NCI-H446 treated with DMSO at 0.1 percent for 48 hours (cell line): ENCODE measurements at places on chromosomes 7 and 10.
A peak's percentile ranks its signal among the peaks of the same experiment; 100 is the strongest.

DNA sequence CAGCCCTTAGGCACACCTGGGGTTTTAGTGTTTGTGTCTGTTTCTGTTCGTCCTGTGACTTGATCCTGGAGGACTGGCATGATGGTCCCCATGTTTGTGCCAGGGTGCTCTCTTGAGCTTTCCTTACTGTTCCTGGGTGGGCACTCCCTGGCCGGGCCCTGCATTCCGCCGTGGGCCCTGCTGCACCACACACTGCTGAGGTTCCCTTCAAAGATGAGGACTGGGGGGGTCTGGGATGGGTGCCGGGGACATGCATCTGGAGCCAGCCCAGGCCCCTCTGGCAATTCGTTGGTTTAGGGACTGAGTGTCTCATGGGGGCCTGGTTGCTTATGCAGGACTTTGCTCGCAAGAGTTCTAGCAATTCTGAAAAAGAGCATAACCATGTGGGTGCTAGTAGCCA lies 4.7 kb downstream of the AGAP3 start:
- DNase-seq: no peak

DNA sequence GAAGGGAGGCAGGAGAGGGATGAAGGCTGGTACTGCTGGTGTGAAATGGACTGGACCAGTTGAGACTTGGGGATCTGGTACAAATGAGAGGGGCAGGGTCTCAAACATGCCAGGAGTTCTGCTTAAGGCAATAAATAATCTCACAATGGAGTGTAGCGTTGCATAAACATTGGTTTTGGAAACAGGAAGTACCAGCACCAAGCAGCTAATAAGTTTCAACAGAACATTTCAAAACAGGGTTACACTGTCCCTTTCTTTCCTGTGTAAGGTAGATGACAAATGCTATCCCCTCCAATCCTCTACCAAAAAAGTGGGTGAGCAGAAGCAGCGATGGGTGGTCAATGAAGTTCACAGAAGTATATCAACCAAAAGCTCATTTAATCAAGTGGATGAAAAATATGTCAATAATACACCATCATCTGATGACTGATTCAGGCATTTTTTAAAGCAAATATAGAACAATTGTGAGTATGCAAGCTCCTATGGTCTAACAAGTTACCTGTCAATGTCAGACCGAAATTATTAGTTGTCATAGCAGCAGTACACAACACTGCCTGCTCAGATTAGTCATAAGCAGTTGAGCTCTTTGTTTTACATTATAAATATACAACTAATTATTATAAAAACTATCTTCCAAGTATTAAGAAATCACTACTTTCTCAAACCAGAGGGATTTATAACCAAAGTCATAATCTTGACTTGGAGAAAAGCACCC lies 220.0 kb downstream of the FAM107B start:
- DNase-seq: no peak

- no peak for DNase-seq
Measured at GRCh38 chr10:21157664-21158063, 260.6 kb upstream of the NEBL start.

- no peak for DNase-seq
Measured at GRCh38 chr7:134649226-134649775, 2.6 kb downstream of the BPGM start.

DNA sequence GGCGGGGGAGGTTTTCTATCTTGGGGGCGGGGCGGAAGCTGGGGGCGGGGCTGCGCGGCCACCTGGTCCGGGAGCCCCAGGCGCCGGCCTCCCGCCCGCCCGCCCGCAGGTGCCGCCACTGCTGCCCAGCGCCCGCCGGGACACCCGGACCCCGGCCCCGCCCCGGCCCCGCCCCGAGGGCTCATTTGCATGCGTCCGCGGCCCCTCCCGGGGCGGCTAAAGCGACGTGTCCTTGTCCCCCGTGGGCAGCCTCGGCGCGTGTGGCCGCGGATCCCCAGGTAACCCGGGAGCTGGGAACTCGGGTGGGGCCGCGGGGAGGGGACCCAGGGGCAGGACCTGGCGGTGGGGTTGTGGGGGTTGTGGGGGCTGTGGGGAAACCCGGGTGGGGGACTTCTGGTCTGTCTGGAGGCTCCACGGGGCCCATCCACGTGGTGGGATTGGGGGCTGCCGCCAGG lies at the start of gene BHLHA15:
Gene BHLHA15, plus strand, starts transcription at position 219 of the 455 bp plus-strand sequence. CDS start 871 bp downstream, outside the sequence.
- DNase-seq: no peak

GRCh38 chr10:54284526-54285193 lies 516.4 kb downstream of the PCDH15 start:
- DNase-seq: no peak

- no peak for DNase-seq
Measured at GRCh38 chr7:157014635-157015555, 4.4 kb upstream of the MNX1 start.

- DNase-seq: peak; percentile 64
Measured at GRCh38 chr7:24702755-24703154, 54.5 kb downstream of the GSDME start.

DNA sequence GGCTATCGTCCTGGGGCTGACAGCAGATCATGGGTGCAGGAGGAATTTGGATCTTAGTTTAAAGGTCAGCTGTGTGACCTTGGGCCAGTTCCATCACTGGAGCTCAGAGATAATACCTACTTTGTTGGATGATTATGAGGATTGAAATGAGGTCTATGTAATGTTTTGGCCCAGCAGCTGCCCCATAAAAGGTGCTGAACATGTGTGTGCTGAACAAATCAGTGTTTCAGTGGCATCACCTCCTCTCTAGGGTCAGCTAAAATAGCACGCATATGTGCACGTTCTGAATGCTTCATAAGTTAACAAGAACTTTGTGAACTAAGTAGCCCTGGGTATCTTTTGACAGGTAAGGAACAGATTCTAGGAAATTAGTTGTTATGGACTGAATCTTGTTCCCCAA lies 84.8 kb upstream of the LRRC18 start:
- DNase-seq: no peak

DNA sequence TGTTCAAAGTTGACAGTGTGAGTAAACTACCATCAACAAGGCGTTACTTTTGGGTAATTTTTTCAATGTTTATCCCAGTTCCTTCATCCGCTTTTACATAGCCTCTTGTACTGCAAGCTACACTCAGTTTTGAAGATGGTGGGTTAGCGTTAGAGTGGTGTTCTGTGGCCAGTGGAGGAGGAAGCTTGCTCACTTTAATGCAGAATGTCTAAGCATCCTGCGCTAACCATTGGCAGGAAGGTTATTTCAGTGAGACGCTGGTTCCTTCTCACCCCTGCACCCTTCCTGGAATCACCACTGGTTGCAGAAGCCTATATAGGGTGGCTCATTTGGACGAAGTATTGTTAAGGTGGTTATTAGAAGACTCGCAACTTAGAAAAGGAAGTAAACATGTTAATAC lies 159.1 kb downstream of the CELF2 start:
- no peak for DNase-seq

GRCh38 chr10:125032474-125033020 lies 90.6 kb downstream of the ZRANB1 start:
- no peak for DNase-seq

DNA sequence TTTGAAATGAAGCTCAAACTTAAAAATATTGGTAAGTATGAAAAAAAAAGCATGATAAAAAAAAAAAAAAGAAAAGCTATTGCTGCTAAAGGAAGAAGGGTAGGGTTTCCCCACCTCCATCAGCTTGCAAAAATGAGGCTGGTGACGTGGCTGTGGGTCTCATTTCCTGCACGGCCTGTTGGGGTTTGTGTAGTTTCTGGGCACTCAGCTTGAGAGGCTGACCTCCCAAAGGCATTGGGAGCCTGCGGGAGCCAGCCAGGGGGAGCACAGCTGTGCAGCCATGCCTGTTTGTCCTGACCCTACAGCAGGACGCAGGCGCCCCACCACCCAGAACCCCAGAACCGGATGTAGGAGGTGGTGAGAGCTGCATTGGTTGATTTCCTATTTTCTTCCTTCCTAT lies 48.8 kb upstream of the CARD11 start:
- no peak for DNase-seq

GRCh38 chr7:100132697-100133151 lies 6.0 kb downstream of the MBLAC1 start:
- DNase-seq: peak; percentile 16

DNA sequence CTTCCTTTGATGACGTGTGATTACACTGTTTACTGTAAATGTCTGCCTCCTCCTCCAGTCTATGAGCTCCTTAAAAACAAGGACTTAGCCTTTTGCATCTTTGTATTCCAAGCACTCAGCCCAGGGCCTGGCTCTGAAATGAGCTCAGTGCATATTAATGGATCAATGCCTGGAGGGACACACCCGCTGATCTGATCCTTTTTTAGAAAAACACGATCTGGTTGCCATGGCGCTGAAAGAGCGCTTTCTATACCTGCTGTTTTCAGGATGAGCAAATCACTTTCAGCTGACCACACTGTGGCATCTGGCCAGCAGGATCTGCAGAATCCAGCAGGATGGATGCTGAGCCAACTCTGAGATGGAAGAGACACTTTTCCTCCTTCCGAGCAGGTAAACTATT lies 37.8 kb upstream of the GARS1 start:
- peak; percentile 47 for DNase-seq

DNA sequence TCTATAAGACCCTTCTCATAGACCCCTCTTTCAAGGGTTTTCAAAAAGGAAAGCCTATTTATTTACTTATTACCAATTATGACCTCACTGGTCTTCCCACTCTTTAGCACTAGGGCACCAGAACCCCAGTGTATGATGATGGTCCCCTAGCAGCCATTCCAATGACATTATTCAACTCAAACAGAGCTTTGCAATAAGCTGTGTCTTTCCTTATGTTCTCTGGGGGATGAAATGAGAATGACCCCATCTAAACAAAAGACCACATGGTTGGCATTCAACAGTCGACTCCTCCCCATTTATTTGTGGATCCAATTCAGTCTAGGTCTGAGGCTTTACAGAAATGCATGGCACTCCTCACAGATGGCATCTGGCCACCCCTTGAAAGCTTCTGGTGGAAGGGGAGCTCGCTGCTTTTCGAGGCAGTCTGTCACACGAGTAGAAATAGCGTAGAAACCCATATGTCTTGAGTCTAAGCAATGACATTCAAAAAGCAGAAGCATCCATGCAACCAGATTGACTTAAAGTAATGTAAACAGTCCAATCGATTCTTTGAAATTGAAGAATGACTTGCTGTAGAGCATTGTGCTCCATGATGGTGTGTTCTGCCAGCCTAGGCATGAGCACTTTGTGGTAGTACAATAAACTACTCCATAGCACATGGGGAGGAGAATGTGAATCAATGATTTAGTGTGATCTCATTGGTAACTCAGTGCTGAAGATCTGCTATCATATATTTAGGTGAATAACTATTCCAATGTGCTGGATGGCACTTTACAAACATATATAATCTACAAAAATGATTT lies 29.8 kb downstream of the NRP1 start:
- no peak for DNase-seq

GRCh38 chr10:67861750-67862432 lies 22.6 kb upstream of the SIRT1 start:
- DNase-seq: no peak

DNA sequence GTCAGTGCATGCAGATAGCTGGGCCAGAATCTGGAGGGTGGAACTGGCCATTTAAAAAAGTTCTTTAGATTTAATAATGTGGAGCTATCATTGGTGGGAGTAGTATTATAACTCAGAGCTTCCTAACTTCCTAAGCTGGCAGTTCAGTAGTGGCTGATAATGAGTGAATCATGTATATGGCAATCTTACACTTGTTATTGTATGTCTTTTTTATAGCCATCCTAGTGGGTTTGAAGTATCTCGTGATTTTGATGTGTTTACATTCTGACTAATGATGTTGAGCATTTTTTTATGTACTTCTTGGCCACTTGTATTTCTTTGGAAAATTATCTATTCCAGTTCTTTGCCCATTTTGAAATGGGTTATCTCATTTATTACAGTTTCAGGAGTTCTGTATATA lies 15.4 kb downstream of the TFAM start:
- DNase-seq: no peak

DNA sequence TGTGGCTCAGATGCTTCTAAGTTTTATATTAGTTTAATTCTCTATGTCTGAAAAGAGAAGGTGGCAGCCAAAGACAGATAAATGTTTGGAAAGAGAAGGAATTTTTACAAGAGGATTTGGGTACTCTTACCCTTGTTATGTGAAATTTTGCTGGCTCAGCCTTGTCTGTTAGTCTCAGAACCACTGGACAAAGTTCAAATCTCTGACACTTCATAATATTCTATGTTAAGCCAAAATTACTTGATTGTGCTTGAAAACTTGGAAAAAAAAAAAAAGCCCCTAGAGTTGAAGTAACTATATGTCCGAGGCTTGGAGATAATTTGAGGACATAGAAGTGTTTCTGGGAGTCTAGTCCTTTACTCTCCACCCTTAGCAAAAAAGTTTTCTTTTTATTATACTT lies 1079.3 kb upstream of the LRRTM3 start:
- no peak for DNase-seq

DNA sequence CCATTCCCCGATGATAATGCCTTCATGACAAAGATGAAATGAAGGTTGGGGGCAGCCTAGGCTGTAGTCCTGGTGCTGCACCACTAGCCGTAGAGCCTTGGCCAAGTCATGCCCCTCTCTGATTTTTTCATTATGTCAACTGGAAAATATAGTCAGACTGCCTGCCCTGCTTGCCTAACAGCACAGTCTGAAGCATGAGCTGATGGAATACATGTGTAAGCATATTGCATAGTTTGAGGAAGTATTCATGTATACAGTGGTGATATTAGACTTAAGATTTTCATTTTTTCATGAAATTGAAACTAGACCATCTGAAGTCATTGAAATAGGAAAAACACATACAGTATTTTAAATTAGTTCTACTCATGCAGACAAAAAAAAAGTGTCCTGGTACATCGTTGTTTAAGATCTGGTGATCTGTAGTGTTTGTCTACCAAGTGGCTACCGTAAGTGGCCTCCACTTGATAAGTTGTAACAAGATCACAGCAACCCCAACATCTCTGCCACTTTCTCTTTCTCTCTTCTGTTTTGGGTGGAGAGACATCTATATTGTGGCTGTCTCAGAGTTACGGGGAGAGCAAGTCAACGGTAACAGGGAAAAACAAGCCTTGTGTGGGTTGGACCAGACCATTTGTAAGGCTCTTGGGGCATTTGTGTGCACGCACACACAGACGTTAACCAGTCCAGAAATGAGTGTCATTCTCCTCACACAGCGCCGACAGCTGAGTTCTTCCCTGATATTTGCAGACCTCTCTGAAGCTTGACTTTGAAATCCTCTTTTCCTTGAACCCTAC lies 716.6 kb upstream of the GALNT17 start:
- no peak for DNase-seq

- DNase-seq: no peak
Measured at GRCh38 chr7:122588621-122589020, 110.3 kb downstream of the RNF133 start.

GRCh38 chr10:110436554-110437350 lies 61.0 kb upstream of the DUSP5 start:
- DNase-seq: no peak
